ENCODE measurements at places on chromosomes 2 and 18.

GRCh38 chr2:27281855-27282559 is at the start of gene TRIM54:
TRIM54 (plus strand) TSS chr2:27282429; CDS start chr2:27282732, 303 bp downstream.
- no peak for DNase-seq

DNA sequence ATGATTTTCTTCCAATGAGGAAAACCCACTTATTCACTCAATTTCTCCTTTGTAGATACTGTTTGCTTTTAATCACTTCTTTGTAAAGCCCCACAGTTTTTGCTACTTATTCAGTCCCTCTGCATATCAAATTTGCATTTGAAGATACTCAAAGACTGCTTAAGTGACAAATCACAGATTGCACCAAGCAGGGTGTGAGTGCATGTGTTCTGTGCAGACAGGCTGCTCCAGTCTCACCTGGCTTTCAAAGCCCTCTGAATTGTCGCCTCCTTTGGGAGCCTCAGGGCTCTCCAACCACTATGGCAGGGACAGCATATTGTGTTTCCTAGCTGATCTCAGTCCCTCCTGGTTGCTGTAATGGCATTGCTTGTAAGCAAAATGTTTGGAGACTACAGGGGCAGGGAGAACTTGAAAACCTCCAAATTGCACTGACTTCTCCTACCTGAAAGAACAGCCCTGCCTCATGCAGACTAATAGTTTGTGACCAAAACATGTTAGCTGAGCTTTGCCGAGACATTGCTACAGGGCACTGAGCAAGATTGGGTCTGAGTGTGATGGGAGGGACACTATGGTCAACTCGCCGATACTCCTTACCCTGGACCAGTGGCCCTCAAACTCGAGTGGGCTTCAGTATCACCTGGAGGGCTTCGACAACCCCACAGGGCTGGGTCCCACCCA is 96.8 kb downstream of the POLE4 start:
- DNase-seq = no peak

DNA sequence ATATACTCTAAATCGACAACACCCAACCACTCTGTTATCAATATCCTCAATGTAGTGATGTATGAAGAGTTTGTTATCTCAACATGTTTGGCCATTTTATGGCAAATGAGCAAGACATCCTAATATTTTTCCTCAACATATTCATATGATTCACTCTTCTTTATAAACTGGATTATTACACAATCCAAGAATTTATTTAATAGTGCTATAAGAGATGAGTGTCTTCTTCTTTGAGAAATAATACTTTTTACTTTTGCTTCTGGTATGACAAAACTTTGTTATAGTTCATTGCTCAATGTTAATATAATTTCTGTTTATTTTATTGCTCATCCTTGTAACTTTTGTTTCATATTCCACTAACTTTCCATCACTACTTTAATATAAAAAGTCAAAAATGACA is 44.3 kb downstream of the SCN9A start:
- DNase-seq = no peak

GRCh38 chr2:105721991-105722511 is 22.7 kb upstream of the NCK2 start:
- no peak for DNase-seq

GRCh38 chr2:240686460-240686859 is 3.8 kb upstream of the AQP12B start:
- no peak for DNase-seq

DNA sequence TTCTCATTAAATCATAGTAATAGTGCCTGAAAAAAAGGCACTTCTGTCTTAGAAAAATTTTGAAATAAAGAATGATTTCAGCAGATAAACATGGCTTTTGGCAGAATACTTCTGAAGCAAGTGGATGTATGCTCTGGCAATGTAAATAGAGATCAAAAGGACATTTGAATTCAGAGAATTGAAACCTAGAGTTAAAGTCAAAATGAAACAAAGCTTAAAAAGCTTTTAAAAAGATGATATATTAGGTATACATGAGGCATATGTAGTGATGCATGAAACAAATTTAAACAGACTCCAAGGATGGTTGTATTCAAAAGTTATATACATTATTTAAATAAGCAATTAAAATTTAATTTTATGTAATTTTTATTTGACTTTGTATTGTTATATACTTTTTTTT is 1344.5 kb upstream of the TMEFF2 start:
- no peak for DNase-seq

GRCh38 chr2:116952254-116952653 is 862.2 kb upstream of the DDX18 start:
- DNase-seq = no peak

GRCh38 chr2:17083902-17084301 is 418.3 kb upstream of the CYRIA start:
- no peak for DNase-seq

- no peak for DNase-seq
These were observed 10.2 kb downstream of the PREPL start for GRCh38 chr2:44351088-44351487.

DNA sequence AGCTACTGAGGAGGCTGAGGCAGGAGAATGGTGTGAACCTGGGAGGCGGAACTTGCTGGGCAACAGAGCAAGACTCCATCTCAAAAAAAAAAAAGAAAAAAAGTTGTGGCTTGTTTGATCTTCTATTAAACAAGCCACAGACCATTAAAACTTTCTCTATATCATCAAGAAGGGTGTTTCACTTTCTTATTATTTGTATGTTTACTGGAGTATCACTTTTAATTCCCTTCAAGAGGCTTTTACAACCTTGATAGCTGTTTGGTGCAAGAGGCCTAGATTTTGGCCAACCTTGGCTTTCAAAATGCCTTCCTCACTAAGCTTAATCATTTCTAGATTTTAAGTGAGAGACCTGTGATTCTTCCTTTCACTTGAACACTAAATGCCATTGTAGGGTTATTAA is 339.1 kb downstream of the TSN start:
- no peak for DNase-seq

GRCh38 chr2:199988151-199988550 is 32.8 kb downstream of the MAIP1 start:
- DNase-seq = no peak
